ENCODE measurements at places on chromosomes 6 and 20. TPM values are rescaled to one million over a fixed set of nuclear protein-coding genes. Genes with fewer than 3 reads are reported as not detected.

CTAGE9 gene
- total RNA-seq = not detected

TBX18 gene
- total RNA-seq = not detected

ARMC12 gene
- not detected for total RNA-seq

LRRC73 gene
- total RNA-seq = 0.22 TPM

FAM120B gene
- 11.5 TPM for total RNA-seq

PLN gene
- total RNA-seq = not detected

TMC2 gene
- not detected for total RNA-seq

UBE2J1 gene
- 22.4 TPM for total RNA-seq

RAB44 gene
- not detected for total RNA-seq

CLDN20 gene
- total RNA-seq = not detected

FAM83B gene
- 0.07 TPM for total RNA-seq

PDE7B gene
- total RNA-seq = not detected

EPPIN gene
- not detected for total RNA-seq

PRL gene
- total RNA-seq = not detected

Data from PC-3 (cell line).